ENCODE measurements at places on chromosomes 16 and 17. TPM values are rescaled to one million over a fixed set of nuclear protein-coding genes. Genes with fewer than 3 reads are reported as not detected.

- no peak for DNase-seq
Observed at GRCh38 chr17:76738468-76738850, 540 bp downstream of the MFSD11 start.

DNA sequence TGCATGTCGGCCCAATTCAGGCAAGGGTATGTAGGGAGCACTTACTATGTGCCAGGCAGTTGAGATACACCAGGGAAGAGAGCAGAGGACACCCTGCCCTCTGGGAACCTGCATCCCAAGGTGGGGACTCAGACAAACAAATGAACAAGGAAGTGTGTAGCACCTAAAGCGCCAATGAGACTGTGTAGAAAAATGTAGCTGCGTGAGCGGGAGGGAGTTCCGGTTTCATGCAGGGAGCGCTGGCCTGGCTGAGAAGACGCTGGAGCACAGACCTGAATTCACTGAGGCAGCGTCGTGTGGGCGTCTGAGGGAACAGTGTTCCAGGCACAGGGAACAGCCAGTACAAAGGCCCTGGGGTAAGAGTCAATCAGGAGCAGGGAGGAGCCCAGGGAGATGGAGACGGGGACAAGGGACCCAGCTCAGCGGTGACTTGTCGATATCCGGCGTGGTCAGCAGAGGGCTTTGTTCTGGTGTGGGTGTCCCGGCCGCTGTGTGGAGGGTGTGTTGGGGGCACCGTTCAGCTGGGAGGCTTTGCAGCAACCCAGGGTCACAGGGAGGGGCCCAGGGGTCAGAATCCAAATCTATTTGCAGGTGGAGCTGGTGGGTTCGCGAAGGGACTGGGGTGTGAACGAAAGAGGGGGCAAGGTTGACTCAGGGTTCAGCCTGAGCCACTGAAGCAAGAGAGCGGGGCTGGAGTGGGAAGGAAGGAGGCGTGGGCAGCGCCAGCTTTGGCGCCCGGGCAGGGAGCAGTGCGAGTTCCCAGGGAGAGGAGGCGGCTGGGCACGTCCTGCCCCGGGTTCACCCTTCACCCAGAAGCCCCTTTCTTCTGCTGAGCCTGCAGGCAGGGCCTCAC is 17.8 kb upstream of the OSGIN1 start:
- no peak for DNase-seq

GRCh38 chr17:1109606-1110540 is 69.9 kb downstream of the ABR start:
- DNase-seq, result no peak

DNA sequence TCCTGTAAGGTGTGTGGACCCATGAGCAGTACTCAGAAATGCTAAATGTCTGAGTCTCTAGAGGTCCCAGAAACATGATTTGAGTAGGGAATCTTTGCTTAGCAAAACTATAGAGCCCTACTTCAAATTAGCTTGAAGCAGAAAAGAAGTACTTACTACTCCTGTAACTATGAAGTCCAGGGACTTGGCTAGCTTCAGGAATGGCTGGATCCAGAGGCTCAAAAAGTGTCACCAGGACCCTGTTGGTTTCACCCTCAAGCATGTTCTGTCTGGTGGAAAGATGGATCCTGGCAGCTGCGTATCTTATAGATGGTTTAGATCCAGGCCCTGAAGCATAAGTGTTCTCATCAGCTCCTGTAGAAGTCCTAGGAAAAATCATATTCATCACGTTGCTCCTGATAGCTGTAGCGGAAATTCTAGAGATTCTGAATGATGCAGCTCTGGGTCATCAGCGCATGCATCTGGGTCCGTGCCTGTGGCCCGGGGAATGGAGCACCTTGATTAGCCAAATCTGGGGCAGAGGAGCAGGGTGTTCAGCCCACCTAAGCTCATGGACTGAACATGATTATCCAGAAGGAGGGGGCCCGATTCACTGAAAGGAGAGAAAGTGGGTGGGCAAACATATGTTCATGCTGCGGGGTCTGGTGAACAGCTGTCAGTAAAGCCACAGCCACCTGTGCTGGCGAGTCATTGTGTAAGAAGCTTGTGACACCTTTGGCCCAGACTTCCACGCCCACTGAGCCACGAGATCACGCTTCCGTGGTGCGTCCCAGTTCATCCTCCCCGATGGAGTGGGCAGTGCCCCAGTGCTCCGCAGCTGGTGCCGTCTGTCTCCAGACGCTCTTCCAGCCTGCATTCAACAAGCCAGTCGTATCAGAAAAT is 260.6 kb downstream of the CPPED1 start:
- no peak for DNase-seq

- DNase-seq, result no peak
Observed at GRCh38 chr17:30576326-30576861, 99.2 kb downstream of the GOSR1 start.

- DNase-seq, result no peak
Observed at GRCh38 chr16:84329016-84329415, 34.3 kb downstream of the WFDC1 start.

GRCh38 chr16:24748242-24748641 is 18.8 kb downstream of the TNRC6A start:
- DNase-seq, result peak; percentile 53

DNA sequence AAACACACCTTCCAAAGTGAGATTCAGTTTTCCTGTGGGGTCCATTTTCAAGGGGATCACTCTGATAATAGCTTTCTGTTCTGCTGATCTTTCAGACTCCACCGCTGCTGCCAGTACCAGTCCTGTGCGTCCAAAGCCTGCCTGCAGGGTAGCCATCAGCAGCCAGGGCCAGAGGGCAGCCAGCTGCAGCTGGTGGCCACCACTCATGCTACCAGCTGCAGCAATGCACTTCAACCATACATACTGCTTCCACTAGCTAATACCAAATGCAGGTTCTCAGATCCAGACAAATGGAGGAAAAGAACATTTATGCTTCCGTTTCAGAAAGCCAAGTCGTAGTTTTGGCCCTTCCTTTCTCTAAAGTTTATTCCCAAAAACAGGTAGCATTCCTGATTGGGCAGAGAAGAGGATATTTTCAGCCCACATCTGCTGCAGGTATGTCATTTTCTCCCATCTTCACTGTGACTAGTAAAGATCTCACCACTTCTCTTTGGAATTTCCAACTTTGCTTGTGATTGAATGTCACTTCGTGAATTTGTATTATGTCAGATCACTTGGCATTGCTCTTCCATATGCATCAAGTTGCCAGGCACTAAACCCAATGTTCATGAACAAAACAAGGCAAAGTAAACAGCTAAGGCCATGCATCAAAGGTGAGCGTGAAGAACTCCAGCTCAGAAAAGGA is 1.8 kb downstream of the RNF43 start:
- DNase-seq, result no peak

DNA sequence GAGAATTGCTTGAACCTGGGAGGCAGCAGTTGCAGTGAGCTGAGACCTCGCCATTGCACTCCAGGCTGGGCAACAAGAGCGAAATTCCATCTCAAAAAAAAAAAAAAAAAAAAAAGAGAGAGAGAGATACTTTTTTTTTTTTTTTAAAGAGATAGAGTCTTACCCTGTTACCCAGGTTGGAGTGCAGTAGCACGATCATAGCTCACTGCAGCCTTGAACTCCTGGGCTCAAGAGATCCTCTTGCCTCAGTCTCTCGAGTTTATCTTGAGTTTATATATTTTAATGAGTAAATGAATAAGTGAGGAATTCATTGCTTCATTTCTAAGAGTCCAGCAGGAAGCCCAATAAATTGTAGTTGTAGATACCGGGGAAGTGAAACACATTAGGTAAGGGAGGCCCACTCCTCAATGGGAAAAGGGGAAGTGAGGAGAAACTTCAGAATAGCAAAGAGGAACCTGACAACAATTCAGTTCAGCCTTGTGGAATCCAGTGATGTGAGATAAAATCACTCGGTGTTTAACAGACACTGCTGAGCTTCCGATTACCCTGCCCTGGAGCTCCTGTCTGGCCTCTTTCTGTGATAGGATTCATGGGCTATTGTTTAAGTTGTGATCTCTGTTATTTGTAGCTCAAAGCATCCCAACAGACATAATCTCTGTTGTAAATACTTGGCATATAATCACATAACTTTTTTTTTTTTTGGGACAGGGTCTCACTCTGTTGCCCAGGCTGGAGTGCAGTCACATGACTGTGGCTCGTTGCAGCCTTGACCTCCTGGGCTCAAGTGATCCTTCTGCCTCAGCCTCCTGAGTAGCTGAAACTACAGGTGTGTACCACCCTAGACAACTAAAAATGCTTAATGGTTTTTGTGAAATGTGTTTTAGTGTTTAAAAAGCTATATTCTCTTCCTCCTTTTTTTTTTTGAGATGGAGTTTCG is 15.8 kb upstream of the ITGAM start:
- DNase-seq, result no peak

Gene NUPR1
- 75.5 TPM for polyA plus RNA-seq

Gene NOS2
- polyA plus RNA-seq, result not detected

Gene HEXIM2
- polyA plus RNA-seq, result 6.3 TPM

All from foreskin keratinocyte (primary cell).